ENCODE measurements at places on chromosomes 2 and 18.

DNA sequence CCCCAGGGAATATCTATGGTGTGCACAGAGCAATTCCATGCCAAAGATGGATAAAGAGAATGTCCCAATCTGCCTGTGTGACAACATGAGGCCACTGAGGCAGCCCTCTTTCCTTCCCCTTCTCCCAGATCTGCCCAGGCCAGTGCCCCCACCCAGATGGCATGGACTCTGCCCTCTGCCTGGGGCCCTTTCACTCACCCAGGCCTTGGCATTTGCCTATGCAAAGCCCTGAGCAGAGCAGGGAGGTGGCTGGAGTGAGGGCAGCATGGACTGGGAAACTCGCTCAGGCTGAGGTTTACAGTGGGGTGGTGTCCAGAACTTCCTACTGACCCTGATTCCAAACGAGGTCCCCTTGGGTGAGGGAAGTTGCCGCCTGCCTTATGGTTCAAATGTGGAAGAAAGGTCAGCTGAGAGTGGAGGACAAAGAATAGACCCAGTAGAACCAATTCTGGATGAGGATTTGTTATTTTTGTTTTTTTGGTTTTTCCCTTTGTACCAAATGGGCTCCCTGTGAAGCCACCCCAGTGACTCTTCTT is 8.9 kb downstream of the SH2D6 start:
- DNase-seq: no peak

DNA sequence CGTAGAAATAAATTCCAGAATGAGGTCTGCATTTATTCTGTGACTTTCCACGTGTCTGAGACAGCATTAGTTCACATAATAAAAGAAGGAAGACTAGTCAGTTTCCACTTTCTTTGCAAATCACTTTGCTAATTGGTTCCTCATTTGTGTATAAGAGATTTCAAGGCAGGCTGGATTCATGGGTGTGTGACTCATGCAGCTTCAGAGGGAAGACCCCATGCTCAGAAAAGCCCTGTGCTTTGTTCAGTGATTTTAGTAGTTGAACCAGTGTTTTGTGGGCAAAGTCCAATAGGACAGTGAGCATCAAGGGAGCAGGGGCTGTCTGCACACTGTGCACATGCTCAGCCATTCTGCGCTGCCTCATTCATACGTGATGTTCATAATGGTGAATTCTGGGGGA is 297.8 kb downstream of the DLGAP1 start:
- DNase-seq: no peak

DNA sequence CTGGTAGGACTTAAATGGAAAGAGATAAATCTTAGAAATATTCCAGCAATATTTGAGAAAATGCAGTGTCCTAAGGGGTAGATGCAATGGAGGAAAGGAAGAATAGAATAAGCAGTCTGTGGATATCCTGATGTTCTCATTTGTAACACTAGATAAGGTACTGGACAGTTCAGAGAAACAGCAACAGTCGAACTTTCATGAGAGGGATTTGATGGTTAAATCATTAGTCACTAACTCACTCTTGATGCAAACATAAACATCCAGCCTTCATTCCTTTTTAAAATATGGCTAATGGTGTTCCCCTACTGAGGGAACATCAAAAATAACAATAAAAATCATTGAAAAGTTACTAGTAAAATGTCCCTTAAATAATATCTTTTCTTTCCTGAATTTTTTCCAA is 211.4 kb upstream of the SLC39A10 start:
- no peak for DNase-seq

GRCh38 chr2:79414690-79415089 is 98.2 kb upstream of the CTNNA2 start:
- DNase-seq: no peak

GRCh38 chr2:239509373-239510143 is 108.7 kb upstream of the HDAC4 start:
- no peak for DNase-seq

- DNase-seq: peak; percentile 81
Measured at GRCh38 chr2:234444893-234445292, 52.0 kb downstream of the ARL4C start.

DNA sequence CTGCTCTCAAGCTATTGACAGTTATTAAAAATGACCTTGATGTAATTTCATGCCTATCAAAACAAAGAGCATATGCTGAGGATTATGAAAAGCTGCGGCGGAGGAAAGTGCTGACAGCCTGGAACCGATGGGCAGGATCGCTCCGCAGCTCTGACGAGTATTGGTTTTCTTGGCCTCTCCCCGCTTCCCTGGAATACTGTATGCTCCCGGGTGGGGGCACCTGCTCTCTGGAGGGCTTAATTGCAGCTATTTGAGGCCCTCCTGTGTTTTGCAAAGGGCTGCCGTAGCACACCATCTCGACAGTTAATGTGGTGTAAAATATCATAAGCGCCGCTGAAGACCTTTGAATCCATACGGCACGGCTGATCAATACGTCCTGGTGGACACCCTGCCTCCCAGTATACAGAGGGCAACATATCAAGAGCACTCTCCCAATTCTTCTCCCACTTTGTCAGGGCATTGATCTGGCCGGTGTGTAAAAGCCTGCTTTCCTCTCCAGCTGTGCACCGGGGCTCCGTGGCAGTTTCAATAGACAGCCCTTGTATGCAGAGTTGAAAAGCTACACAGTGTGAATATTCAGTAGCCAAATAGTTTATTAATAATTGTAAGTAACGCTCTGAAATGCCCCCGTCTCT is 662.4 kb downstream of the GALR1 start:
- no peak for DNase-seq

DNA sequence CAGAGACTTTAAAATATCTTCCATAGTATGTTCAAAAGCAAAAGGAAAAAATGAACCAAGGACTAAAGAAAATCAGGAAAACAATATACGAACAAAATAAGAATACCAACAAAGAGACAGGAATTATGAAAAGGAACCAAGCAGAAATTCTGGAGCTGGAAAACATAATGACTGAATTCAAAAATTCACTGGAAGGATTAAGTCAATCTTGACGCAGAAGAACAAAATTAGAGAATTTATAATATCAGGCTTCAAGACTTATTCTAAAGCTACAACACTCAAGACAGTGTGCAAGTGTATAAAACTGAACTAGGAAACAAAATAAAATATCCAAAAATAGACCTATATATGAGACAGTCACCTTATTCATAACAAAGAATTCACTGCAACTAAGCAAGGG is 56.9 kb upstream of the GYPC start:
- DNase-seq: no peak

DNA sequence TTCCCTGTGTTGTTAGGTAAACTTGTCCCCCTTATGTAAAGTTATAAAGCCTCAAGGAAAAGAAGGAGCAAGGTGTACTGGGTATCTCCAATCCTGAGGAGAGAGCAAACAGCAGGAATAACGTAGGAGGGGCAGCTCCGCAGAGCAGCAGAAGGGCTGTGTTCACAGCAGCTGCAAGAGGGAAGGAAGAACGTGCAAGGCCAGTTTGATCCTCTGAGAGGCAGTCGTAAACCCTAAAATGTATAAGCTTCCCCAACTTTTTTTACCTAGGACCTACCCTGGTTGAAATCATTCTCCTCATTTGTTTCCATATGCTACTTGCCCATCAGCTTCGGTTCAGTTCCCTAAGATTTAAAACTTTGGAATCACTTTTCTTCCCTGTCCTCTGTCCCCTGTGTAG is 51.9 kb upstream of the MAP3K20 start:
- no peak for DNase-seq

DNA sequence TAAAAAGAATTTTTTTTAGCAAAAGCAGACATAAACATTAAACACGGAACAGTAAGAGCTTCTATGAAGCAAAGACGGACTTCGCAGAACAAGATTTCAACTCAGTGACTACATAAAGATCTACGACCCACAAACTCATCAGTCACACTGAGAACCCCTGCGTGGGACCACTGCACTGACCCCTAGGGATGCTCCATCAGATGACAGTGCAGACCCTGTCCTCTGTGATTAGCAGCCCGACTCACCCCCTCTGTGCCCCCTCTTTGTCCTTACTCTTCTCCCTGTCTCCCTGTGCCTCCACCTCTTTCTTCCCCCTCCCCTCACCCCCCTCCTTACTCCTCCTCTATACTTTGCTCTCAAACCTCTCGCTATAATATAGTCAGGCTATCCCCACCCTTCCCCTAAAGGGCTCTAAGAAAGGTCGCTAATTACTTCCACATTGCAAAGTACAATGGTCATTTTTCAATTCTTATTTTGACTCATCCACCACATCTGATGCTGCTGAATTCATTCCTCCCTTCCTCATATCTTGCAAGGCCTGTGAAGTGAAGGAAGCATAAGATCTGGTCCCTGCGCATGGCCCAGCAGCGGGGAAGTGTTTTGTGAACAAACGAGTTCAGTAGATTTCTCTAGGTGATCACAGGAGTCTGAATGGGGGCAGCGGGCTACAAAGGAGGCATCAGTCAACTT is 89.3 kb downstream of the CABYR start:
- DNase-seq: peak; percentile 51

DNA sequence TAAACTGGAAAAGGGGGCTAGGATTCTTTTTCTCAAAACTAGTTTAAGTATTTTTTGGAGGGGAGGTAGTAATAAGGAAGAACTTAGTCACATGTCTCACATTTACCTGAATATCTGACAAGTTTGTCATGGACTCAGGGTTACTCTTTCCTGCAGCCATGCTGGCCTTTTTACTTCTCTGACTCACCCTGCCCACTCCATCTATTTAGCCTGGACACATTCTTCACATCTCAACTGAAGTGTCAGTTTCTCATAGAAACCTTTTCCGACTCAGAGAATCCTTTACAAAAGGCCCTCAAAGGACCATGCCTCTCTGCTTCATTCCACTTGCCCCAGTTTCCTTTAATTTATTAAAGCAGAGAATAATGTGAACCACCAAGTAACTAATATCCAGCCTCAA is 42.6 kb downstream of the SCN7A start:
- DNase-seq: no peak

GRCh38 chr2:148021059-148021861 is at the start of gene MBD5:
MBD5 (plus strand) TSS chr2:148021091.
- peak; percentile 22 for DNase-seq

GRCh38 chr2:227472265-227473121 is 537 bp downstream of the AGFG1 start:
- no peak for DNase-seq

GRCh38 chr2:182191061-182191460 is 205.4 kb downstream of the PPP1R1C start:
- DNase-seq: no peak

DNA sequence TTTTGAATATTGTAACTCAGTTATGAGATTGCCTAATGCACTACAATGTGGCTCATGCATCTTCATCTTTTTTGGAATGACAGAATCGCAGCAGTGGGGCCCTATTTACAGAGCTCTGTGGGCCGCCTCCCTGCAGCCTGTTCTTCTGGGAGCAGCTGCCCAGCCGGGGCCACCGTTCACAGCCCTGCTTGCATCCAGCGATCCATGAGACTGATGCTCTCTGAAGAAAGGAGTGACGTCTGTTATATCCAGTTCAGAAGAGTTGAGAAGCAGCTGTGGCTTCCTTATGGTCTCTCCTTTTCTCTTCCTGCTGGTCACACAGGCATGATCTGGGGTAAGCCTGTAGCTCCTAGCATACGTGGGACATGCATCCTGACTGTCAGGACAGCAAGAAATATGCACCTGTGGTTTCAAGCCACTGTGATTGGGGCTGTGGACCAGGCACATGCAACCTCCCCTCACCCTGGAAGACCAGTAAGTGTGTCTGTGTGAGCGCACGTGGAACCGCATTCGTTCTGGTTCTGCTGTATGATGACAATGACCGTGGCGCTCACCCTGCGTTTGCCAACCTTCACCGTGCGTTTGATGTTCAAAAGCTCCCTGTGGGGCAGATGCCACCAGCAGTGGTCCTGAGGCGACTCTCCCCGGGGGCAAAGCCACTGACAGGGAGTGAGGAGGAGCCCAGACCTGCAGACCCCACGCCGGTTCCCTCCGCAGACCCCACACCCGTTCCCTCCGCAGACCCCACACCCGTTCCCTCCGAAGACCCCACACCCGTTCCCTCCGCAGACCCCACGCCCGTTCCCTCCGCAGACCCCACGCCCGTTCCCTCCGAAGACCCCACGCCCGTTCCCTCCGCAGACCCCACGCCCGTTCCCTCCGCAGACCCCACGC is 189.8 kb downstream of the TMEM18 start:
- no peak for DNase-seq

- no peak for DNase-seq
Measured at GRCh38 chr2:129935118-129935517, 44.3 kb upstream of the RAB6C start.

GRCh38 chr18:41025666-41026065 is 929.4 kb upstream of the PIK3C3 start:
- DNase-seq: no peak

DNA sequence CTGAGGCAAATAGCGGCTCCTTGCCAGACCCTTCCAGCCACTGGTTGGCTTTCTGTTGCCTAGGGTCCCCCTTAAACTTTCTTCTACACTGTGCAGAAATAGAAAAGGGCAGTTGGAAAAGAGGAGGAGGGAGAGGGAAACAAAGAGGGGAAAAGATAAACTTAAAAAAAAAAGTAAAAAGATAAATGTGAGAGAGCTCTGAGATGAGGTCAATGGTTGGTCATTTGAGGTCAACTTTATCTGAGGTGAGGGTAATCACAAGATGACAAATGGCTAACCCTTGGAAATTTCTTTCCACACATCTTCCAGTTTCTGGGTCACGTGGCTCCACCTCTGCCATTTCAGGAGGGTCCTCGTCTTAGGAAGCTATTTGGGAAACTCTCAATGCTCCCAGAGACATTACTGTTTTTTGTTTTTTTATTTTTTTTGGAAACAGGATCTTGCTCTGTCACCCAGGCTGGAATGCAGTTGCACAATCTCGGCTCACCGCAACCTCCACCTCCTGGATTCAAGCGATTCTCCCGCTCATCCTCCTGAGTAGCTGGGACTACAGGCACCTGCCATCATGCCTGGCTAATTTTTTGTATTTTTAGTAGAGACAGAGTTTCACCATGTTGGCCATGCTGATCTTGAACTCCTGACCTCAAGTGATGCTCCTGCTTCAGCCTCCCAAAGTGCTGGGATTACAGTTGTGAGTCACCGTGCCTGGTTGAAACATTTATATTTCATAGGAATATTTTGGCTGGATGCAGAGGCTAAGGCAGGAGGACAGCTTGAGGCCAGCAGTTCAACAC is 199.9 kb downstream of the TGIF1 start:
- DNase-seq: no peak

DNA sequence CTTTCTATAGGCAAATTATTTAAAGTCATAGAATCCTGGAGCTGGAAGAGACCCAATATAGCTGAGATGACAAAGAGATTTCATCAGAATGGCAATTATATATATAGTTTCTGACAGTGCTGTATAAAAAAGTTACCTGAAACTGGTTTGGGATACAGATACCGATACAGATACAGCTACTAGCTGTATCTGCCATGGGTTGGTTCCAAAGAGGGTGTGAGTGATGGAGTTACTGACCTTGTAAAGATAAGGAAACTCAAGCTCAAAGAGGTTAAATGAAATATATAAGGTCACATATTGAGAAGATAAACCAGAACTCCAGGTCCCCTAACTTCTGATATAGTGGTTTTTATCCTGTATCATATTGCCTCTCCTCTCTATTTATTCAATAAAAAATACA is 10.9 kb downstream of the PELI1 start:
- no peak for DNase-seq

GRCh38 chr2:124066776-124067175 is 41.7 kb downstream of the CNTNAP5 start:
- no peak for DNase-seq

GRCh38 chr2:1707771-1708418 is 36.4 kb downstream of the PXDN start:
- no peak for DNase-seq

GRCh38 chr18:48897531-48897930 is 53.2 kb downstream of the SMAD7 start:
- DNase-seq: no peak

All from retinal pigment epithelial cell (primary cell).